ENCODE measurements at places on chromosomes 11 and 22.

DNA sequence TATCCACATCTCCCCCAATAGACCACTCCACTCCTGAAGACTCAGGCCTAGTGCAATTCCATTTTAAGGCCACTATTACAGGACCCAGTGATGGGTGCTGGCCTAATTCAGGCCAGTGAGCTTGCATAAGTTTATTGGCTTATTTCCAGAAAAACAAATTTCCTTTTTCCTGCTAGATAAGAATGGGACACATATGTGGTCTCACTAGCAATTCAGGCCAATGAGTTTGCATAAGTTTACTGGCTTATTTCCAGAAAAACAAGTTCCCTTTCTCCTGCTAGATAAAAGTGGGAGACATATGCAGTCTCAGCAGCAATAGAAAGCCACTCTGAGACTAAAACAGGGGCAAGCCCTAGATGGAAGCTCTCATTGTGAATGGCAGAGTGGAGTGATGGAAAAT, 22.4 kb downstream of the ADM start:
- DNase-seq, result no peak

- no peak for DNase-seq
Measured at GRCh38 chr11:64726211-64726641, 3.2 kb upstream of the NRXN2 start.

- DNase-seq, result no peak
Measured at GRCh38 chr11:125955856-125956255, 10.0 kb downstream of the VSIG10L2 start.

GRCh38 chr11:18669219-18669596, 29.4 kb upstream of the TMEM86A start:
- no peak for DNase-seq

- no peak for DNase-seq
Measured at GRCh38 chr11:59923813-59924212, 14.4 kb upstream of the OOSP1 start.

DNA sequence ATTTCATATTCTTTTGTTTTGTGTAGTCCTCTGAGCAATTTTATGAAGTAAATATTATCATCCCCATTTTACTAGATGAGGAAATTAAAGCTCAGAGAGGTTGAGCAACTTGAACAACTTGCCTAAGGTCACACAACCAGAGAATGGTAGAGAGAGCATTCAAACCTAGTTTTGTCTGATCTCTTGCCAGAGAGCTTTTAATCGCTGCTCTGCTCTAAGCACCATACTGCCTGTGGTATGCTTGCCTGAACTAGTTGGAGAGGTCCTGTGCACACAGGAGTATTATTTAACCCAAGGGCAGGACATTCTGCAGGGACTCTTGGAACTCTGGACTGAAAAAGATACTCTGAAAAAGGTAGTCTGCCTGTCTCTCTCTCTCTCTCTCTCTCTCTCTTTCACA, 38.5 kb downstream of the TRAF6 start:
- no peak for DNase-seq

DNA sequence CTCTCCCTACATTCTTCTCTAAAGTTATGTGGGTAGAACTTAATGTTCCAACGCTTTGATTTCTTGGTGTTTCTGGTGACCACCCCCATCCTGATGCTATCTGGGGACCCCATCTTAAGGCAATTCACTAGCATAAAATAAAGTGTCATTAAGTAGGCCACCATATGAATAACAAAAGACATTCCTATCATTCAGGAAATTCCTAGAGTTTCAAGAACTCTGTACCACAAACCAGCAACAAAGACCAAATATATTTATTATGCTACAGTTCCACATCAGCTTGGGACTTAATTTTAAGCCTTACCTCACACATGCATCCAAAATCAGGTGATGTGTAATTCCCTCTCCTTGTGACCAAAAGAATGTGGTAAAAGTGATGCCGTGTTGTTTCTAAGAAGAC, 254.6 kb upstream of the LRRC4C start:
- DNase-seq, result no peak

DNA sequence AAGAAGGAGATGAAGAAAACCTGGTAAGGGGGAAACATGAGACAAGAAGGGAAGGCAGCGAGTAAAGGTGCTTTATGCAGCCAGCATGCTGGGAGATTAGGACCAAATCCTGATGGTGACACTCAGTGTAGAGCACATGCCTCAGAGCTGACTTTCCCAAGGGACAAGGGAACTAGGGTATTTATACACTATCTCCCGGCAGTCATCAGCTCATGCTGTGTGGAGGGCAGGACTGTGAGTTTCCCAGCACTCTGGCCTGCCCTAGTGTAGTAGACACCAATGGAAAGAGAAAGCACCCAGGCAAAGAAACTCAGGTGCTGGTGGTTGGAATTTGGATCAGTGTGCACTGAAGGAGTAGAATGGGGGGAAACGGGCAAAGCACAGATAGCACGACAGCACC, 128.3 kb upstream of the CSNK2A3 start:
- DNase-seq, result no peak

DNA sequence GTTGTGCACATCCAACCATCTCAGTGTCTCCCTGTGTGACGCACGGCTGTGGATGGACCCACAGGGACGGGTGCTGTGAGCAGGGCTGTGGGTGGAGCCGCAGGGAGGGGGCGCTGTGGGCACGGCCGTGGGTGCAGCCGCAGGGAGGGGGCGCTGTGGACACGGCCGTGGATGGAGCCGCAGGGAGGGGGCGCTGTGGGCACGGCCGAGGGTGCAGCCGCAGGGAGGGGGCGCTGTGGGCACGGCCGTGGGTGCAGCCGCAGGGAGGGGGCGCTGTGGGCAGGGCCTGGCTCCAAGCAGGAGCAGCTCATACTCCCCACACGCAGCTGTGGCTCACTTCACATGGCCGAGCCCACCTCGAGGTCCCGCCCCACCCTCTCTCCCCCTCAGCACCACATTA, 6.0 kb upstream of the MAPK11 start:
- DNase-seq, result peak; percentile 65

GRCh38 chr11:125272821-125273220, 108.3 kb downstream of the PKNOX2 start:
- DNase-seq, result no peak

DNA sequence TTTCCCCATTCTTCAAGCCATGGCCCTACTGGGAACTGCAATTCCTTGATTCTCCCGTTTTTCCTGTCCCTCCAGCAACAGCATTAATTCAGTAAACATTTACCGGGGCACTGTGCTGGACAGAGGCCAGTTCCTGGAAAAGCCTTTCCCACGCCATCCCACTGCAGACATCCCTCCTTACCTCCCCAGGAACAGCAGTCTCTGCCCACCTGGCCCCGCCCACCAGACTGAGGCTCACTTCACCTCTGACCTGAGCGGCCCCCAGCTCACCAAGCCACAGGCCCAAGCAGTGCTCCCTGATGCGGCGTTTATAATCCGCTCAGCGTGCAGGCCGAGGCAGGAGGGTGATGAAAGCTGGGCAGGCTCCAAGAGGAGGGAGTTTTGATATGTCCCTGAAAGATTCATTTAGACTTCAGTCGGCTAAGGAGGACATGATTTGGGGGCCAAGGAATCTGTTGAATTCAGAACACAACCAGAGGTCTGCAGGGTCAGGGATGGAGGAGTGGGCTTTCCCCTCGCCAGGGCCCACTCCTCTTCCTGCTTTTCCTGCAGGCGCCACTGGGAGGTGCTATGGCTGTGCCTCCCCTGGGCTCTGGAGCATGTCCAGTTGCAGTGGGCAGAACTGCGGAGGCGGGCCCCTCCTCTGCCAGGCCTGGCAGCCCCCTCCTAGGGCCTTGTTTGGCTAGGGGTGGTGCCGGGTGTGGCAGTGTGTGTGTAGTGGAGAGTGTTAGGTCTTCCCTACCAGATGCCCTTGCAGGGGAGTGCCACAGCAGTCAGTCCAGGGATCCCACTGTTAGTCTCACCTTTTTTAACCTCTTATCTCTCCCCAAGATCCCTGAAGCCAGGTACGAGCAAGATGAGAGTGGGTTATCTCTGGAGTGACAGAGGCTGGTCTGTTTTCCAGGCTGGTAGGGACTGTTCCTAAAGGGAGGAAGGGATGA, 1.4 kb upstream of the TAGLN start:
- DNase-seq, result no peak

GRCh38 chr22:19891317-19892256, 36.9 kb upstream of the GNB1L start:
- peak; percentile 88 for DNase-seq

- no peak for DNase-seq
Measured at GRCh38 chr11:96222102-96222501, 120.9 kb downstream of the MAML2 start.

GRCh38 chr11:9438611-9439010, 22.2 kb upstream of the ZNF143 start:
- DNase-seq, result no peak

DNA sequence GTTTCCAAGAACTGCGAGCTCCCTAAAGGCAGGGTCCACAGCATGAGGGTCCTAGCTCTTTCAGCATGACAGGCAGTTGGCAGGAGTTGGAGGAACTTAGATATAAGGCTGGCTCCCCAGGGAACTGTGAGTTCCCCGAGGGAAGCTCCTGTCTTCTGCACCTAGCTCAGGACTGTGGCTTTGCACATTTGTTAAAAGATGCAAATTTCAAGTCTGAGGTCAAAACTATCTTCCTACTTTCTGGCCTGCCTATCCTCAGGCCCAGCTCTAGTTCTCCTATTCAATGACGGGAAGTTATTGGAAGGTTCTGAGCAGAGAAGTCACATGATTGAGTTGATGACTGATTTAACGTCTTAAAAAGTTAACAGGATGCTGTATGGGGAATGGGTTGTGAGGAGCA, 11.7 kb upstream of the UCP3 start:
- no peak for DNase-seq

DNA sequence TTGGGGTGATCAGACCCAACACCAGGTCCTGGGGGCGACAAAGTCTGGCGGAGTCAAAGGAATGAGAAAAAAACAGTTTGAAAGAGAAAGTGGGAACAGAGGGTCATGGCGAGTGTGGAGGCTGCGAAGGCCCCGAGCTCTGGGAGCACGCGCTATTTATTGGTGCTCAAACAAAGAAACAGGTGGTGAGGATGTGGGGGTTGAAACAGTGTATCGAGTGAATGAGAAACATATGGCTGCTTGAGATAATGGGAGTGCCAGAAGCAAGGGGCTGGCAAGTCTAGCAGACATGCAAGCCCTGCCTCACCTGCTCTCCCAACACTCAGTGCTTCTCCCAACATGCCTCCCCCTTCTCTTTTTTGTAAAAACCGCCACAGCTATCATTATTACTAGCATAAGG, 7.8 kb upstream of the DUSP18 start:
- DNase-seq, result no peak

DNA sequence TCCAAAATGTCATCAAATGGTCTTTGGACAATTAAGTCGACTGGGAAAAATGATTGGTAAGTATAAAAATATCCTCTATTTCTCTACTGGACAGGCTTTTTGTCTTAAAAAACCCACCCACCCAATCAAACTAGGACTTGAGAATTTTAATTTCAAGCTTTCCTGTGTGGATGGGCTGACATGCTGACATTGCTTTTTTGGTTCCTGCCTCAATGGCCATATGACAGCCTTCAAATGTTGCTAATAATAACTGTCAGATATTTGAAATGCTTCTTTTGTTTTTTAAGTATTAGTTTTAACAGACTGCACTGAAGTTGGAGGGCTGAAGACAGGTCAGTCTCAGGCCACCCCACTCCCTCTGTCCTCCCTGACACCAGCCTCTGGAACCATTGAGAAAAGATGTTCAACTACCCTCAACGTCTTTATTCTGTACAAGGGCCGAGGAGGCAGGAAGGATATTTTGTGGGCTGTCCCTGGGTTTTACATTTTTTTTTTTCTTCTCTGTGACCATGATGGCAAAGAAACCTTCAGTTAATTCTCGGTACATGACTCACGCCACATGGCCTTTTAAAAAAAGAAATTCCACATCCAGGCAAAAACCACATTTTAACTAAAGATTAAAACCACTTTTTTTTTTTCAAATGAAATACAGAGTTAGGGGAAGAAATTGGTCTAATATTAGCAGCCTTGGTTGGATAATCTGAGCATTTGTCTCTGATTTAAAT, 130.4 kb downstream of the SLC1A2 start:
- DNase-seq, result no peak

GRCh38 chr11:41920374-41920773, 460.9 kb upstream of the LRRC4C start:
- no peak for DNase-seq

- no peak for DNase-seq
Measured at GRCh38 chr11:80559942-80560341, 1119.1 kb upstream of the TENM4 start.

DNA sequence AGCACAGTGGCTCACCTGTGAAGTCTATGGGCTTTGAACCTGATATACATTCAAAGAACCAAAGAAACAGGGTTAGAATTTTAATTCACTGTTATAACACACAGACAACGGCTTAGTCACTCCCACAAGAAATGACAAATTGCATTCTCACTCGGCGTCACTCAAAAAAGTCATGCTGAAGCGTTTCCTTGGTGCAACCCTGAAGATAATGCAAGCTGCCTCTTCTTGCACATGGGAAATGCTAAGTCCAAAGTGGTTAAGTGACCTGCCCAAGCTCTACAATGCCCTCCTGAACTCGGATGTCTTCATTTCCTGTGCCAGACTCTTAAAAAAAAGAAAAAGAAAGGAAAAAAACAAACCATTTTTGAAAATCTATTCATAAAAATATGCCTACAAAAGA, 10.0 kb downstream of the LGR4 start:
- DNase-seq, result no peak

- no peak for DNase-seq
Measured at GRCh38 chr11:114622858-114623257, 27.3 kb upstream of the NXPE4 start.

DNA sequence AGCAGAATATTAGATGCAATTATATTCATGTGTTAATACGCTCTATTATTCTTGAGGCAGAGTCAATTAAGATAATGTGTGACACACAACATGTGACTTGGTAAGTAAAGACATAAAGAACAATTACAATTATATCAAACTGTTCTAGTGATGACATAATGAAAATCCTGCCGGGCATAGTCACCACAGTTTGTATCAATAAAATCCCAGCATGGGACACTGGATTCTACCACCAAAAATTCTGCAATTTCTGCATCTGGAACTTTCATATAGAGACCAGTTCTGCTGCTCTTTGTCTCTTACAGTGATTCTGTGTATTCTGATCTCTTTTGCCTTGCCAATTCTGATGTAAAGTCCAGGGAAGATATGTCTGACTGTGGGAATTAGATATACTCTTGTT, 495.6 kb upstream of the LRRC4C start:
- DNase-seq, result no peak

DNA sequence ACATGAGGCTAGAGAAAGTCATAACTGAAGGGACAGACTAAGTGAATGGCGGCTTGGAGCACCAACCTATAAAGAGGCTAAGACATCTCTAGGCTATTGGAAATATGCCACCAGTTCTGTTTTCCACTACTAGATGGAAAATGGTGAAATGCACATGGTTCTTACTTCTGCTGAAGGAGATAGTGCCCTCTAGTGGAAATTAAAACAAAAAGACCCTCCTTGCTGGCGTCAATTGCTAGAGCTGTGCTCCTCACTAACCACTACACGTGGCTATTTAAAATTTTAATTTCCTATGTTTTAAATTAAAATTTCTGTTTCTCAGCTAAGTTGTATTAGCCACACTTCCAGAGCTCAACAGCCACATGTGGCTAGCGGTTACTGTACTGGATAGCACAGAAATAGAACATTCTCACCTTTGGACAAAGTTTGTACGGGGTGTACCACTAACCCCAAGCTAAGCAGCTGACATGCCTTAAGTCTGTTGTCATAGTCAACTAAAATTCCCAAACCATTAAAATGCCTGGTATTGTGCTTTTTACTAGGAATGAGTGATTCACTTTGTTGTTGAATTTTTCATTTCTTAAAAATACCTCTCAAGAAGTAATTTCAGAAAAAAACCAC, 34.1 kb upstream of the CALCA start:
- peak; percentile 15 for DNase-seq
